ENCODE measurements at places on chromosomes 5 and 9.

- DNase-seq: no peak
Observed at GRCh38 chr5:127988146-127988760, 95.3 kb upstream of the SLC12A2 start.

DNA sequence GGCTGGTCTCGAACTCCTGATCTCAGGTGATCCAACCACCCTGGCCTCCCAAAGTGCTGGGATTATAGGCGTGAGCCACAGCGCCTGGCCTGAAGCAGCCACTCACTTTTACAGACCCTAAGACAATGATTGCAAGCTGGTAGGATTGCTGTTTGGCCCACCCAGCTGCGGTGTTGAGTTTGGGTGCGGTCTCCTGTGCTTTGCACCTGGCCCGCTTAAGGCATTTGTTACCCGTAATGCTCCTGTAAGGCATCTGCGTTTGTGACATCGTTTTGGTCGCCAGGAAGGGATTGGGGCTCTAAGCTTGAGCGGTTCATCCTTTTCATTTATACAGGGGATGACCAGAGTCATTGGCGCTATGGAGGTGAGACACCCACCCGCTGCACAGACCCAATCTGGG, 1.5 kb downstream of the CA9 start:
- no peak for DNase-seq

DNA sequence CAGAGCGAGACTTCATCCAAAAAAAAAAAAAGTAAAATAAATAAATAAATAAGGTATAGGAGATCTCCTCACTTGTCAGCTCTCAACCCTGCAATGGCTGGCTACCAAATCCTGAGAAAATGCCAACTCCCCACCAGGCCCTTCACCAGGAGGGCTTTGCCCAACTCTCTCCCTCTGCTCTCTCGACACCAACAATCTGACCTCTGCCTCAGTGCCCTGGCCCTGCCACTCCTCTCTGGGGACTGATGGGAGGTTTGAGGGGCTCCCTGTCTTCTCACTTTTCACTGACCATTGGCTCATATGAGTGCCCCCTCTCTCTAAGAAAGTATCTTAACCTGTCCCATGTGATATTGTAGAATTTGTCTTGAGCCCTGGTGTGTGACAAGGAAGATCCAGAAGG, 52.6 kb upstream of the SH3PXD2B start:
- no peak for DNase-seq

DNA sequence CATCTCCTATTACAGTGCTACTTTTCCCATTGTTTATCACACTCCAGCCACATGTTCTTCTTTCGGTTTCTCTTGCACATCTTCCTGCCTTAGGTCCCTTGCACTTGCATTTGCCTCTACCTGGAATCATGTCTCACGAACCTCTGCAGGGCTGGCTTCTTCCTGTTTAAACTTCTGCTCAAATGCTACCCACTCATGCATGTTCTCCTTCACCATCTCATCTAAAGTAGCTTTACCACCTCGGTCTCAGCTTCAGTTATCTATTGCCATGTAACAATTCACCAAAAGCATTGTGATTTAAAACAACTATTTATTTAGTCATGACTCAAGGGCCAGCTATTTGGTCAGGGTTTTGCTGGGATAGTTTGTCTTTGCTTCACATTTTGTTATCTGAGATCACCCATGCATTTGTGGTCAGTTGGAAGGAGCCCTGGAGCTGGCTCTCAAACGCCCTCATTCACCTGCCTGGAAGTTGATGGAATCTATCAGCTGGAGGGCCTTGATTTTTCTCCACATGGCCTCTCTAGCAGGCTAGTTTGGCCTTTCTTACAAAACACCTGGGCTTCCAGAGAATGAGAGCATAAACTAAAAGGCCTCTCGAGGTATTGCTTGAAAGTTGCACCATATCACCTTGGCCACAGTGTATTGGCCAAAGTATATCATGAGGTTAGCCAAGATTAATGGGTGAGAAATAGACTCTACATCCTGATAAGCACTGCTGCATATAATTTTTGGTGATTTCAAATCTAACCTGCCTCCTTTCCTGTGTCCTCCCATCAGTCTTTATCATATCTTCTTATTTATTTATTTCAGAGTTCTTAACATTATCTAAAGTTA, 21.4 kb downstream of the SPINK1 start:
- DNase-seq: no peak

GRCh38 chr9:131010482-131011273, 1.7 kb downstream of the LAMC3 start:
- no peak for DNase-seq

DNA sequence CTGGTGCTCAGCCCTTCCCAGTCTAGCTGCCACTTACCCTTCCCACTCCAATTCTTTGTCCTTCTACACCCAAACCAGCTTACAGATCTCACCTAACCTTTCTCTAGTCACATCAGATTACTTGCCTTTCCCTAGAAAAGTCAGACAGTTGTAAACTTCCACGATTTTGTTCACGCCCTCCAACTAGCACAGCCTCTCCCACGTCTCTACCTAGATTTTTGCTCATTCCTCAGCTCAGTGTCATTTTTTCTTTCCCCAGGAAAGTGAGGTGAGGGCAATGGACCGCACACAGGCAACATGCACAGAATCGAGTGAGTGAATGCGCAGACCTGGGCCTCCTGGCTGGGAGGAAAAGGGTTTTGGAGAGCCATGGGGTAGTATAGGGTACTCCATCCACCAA, 20.9 kb upstream of the PRUNE2 start:
- DNase-seq: no peak

DNA sequence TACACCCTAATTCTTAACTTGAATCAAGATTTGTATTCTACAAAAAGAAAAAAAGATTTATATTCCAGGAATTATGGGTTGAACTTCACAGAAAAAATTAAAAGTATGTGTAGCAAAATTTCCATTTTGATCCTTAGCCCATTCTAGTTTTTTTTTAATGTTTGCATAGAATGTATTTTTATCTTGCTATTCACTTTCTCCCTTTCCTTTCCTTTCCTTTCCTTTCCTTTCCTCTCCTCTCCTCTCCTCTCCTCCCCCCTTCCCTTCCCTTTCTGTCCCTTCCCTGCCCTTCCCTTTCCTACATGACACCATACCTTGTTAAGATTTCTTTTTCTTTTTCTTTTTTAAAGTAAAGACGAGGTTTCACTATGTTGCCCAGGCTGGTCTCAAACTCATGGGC, 542.5 kb upstream of the PTGER4 start:
- no peak for DNase-seq

DNA sequence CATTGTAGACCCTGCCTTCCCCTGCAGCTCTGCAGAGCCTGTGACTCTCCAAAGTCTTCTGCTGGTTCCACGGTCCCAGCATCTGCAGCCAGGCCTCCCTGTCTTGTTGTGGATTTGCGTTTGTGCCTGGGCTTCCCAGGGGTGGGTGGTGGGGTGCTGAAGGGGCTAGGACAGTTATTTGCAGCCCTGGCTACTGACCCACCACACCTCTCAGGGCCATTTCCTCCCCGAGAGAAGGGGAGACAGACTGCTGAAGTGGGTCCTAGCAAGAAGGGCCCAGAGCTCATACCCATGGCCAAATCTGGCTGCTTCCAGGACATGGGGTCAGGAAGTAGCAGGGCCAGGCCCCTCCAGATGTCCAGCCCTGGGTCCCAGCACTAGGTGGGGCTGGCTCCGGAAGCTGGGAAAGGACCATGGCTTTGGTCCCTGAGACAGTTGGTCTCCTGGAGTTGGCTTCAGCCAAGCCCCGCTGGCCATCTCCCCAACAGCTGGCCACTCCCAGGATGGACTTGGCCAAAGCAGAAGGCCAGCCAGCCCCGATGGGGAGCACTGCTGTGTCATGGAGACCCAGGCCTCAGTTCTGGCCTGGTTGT, 26.3 kb downstream of the GSN start:
- DNase-seq: no peak

All from activated gamma-delta T cell (primary cell).